Head of caudate nucleus (tissue), 42 donors: ENCODE measurements at places on chromosomes 6 and 20.

GRCh38 chr6:148304976-148305375 is 37.7 kb upstream of the SASH1 start:
- DNase-seq = no peak

DNA sequence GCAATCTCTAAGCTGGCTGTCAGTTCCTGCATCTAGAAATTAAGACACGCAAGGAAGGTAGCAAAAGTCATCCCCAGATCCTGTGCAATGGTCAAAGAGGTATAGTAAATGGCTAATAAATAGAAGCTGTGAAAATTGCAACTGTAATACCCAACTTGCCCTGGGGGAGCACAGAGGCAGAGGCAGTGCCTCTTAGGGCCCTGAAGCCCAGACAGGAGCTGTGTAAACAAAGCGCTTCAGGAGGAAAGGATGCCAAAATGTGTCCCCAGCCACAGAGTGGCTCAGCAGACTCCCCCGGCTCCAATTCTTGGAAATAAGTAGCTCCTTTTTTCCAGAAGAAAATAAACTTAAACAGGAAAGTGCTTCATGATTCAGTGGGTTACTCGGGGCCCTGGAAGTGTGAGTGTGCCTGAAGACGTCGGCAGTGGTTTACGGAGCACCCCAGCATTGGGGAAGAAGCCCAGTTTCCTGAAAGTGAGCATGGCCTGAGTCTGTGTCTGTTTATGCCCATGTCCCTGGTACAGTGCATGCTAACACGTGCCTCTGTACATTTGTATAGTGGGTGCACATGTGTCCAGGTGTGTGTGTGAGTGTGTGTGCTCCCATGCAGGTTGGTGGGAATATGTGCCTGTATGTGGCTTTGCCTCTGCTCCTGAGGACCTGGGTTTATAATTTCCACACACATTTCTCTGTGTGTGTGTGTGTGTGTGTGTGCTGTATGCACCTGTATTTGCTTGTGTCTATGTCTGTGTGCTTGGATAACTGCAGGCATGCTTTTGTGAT is 246.7 kb downstream of the MAFB start:
- no peak for DNase-seq

DNA sequence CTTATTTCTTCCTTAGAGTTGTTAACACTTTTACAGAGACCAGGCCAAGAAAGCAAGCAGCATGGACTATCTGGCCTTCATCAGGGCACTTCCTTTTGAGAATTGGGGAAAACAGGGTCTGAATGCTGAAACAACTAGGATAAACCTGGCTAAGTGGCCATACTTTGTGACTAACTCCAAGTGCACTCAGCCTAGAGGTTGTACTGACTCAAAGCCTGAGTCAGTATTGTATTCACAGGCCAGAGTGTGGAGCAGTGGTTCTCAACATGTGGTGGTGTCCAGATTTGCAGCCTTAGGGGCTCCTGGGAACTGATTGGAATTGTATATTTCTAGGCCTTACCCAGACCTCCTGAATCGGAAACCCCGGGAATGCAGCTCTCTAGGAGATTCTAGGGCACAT is 20.1 kb downstream of the SEC23B start:
- no peak for DNase-seq

DNA sequence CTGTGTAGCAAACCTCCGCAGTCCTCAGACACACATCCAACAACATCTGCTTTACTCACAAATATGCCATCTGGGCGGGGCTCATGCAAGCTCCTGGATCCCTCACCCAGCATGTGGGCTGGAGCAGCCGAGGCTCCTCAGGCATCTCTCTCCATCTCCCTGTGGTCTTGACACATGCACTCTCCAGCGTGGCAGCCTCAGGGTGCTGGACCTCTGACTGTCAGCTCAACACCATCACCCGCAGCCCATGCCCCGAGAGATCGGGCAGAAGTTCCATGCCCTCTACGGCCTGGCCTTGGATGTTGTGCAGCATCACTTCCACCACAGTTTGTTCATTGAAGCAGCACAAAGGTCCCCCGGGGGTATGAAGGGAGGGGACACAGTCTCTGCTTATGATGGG is 32.6 kb upstream of the CD93 start:
- DNase-seq = no peak

DNA sequence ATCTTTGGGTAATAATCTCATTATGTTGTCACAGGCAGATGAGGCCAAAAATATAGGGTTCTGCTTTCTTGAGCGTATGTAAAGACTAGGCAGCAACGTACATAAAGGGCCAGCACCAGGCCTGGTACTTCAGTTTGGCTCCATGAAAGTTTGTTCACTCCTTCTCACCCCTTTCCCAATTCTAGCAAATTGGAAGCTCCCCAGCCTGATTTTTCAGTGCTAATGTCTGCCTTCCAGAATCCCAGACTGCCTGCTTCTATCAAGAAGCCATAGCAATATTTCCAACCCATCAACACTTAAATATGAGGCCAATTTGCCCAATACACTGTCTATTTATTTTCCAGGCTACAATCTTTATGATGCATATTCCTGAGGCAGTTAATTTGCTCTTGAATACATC is 93.4 kb upstream of the PTPRT start:
- DNase-seq = no peak

DNA sequence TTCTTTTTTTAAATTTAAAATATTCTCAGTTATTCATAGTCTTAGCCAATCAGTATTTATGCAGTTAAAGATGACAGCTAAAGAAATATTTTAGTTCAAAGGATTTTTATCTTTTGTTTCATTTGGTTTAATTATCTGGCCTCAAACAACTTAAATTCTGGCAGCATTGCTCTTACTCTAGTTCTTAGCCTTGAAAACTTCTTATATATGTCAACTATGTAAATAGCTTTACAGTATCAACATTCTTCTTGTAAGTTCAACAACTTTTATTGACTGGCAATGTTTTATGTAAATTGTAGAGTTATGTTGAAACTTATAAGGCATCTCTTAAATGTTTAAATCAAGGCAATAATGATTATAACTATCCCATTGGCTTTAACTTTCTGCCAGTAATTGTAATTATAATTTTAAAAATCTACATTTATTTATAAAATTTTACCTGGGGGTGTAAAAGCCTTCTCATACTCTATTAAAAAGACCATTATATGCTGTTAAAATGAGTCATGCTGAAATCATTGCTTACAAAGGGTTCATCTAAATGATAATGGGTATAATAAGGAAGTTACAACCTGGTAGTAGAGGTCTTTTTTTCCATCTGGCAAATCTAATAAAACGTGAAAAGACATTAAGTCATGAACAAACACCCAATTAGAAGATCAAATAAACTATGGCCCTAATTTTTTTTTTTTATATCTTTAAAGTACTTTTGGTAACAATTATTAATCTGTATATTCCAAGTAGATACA is 45.8 kb upstream of the FAM184A start:
- DNase-seq = no peak

GRCh38 chr6:74282143-74282689 is 586.2 kb downstream of the CD109 start:
- no peak for DNase-seq

GRCh38 chr6:33622456-33623431 is 1.6 kb downstream of the ITPR3 start:
- no peak for DNase-seq

DNA sequence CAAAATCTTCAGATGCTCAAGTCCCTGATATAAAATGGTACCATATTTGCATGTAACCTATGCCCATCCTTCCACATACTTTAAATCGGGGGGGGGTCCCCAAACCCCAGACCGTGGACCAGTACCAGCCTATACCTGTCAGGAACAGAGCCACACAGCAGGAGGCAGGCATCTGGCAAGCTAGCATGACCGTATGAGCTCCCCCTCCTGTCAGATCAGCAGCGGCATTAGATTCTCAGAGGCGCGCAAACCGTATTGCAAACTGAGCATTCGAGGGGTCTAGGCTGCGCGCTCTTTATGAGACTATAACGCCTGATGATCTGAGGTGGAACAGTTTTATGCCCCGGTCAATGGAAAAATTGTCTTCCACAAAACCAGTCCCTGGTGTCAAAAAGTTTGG is 30.7 kb downstream of the FGD2 start:
- no peak for DNase-seq

GRCh38 chr6:153044295-153044694 is 41.8 kb upstream of the MTRF1L start:
- DNase-seq = no peak

- DNase-seq = no peak
These were observed 297.3 kb upstream of the IRAK1BP1 start for GRCh38 chr6:78570044-78570443.

- DNase-seq = no peak
These were observed 174.9 kb upstream of the THBS2 start for GRCh38 chr6:169428532-169428931.

DNA sequence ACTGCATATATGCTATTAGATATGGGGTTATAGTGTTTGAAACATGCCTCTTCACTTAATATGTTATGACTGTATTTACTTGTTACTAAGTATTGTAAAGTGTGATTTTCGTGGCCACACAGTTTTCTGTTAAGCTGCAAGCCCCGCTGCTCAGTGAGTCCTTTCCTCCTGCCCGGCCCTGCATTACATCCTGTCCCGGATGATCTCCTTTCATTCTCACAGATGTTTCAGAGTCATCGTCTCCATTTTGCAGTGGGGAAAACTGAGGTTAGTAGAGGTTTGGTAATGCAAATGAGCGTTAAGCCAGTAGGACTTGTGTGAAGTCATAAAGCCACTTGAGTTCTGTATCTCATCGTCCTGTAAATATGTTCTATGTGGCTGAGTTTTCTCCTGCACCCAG is 155.5 kb downstream of the CFAP61 start:
- no peak for DNase-seq

DNA sequence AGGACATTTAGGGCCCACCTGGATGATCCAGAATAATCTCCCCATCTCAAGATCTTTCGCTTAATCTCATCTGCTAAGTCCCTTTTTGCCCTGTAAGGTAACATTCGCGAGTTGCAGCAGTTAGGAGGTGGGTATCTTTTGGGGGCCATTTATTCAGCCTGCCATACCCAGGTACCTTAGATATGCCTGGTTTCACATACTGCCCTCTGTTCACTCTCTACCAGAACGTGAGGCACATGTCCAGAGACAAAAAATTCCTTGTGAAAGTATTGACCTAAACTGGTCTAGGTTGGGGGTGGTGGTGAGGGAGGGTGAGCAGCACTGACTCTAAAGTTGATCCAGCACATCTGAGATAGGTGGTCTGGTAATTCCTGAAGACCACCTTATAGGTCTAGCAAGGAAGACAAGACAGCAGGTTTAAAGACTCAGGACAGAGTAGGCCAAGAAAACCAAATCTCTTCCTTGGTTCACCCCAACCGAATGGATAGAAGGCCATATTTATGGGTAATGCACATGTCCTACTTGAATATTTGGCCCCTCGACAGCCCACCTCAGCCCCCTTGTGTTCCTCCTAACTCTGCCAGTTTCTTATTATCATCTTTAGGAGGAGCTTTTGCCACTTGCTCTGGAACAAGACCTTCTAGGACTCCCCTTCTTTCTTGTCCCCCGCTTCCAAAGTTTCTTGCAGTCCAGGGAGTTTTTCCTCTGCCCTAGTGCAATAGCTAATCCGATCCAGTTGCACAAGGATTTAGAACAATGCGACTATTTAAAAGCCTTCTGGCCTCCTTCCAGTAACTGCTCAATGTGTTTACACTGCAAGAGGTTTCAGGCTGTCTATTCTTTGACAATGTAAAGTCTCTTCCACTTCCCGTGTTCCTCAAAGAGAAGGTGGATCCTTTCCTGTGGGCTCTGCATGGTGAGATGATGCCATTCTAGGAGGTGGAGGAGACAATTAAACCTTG is 213.0 kb upstream of the LAMP5 start:
- DNase-seq = no peak

- DNase-seq = no peak
These were observed 64.0 kb downstream of the MAP3K5 start for GRCh38 chr6:136728033-136728939.

DNA sequence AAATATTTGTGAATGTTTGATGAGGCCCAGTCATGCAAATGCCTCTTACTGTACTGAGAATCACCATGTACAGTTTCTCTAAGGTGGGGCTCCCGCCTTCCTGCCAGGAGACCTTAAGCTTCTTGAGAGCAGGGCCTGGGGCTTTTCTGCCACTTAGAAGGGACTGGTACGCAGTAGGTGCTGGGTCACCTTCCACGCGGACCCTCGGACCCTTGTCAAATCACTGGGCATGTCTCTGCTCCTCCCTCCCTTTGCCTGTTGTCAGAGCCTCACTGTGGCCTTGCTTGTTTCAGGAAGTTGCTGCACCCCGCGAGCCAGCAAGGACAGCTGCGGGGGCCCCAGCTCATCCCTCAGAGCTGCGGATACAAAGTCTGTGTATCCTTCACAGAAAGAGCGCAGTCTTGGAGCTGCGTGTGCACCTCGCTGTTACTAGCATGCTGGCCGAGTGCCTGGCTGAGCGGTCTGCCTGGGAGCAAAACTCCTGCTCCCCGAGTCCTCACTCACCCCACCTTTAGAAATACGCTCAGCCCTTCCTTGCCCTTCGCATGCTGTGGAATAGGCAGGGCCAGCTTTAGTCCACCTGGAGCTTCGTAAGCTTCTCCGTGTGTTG is 30.7 kb upstream of the IRF4 start:
- DNase-seq = no peak

DNA sequence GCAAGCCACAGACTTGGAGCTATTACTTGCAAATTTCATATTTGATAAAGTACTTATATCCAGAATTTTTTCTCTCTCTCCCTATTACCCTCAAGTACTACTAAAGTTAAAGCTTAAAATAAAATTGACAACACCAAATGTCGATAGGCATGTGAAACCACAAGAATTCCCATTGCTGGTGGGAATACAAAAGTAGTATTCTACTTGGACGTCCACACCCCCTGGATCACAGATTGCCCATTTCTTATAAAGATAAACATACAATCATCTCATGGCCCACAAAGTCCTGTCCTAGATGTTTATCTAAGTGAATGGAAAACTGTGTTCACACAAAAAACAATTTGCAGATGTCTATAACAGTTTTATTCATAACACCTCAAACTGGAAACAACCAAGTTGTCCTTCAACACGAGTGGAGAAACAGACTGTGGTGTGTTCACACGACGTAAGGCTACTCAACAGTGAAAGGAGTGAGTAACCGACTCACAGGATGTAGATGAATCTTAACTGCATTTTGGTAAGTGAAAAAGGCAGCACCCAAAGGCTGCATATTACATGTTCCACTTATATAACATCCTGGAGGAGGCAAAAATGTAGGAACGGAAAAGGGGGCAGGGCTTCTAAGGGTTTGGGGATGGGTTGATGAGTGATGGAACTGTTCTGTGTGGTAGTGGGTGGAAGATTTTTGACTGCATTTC is 297.4 kb downstream of the THBS2 start:
- no peak for DNase-seq

- DNase-seq = no peak
These were observed 58.3 kb downstream of the IPCEF1 start for GRCh38 chr6:154298297-154298696.

GRCh38 chr20:17229256-17229655 is 2.4 kb downstream of the PCSK2 start:
- no peak for DNase-seq
